ENCODE measurements at places on chromosomes 2 and 18.

GRCh38 chr2:217853301-217853881 is 149.4 kb downstream of the TNS1 start:
- DNase-seq = no peak

DNA sequence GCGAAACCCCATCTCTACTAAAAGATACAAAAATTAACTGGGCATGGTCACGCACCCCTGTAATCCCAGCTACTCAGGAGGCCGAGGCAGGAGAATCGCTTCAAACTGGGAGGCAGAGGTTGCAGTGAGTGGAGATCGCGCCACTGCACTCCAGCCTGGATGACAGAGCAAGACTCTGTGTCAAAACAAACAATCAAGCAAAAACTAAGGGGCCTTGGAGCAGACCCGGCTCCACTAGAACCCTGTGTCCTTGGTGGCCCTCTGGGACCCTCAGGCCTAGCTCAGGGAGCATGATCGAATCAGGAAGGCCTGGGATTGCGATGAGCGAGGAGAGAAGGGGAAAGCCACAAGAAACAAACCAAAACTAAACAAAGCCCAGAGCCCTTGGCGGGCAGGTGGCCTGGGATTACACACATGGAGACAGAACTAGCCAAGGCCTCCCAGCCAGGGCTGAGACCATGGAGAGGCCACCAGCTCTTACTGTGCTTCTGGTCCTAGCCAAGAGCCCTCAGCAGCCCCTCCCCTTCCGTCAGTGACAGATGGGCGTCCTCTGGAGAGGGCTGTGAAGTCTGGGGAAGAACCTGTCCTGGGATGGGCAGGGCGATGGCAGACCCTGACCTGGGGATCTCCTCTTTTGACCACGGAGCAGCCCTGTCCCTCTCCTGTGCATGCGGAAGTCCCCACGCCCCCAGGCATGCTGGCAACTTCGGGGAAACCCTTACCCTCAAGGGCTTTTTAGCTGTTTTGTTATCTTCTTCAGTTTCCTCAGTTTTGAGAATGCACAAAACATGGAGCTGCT is 27.4 kb upstream of the CATIP start:
- no peak for DNase-seq

- no peak for DNase-seq
These were observed 85.6 kb downstream of the ZNF804A start for GRCh38 chr2:184683911-184684310.

GRCh38 chr2:106972782-106973181 is 86.8 kb upstream of the ST6GAL2 start:
- DNase-seq = no peak

- no peak for DNase-seq
These were observed 74.6 kb downstream of the FMNL2 start for GRCh38 chr2:152409386-152410164.

DNA sequence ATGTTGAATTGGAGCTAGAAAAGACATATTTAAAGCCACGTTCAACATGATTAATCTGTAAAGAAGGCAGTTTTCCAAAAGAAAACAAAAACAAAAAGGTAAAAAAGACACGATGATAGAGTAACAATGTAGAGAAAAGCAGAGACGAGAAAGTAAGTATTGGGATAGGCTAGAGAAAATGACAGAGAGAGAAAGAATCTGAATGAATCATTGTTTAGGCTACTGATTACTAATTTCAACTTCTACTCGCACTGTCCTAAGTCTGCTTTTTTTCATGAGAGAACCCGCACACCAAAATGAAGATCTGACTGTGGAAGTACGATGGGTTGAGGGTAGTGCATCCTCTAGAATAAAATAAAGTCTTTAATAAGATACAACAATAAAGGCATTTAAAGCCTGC is 1599.2 kb upstream of the TMEFF2 start:
- no peak for DNase-seq

DNA sequence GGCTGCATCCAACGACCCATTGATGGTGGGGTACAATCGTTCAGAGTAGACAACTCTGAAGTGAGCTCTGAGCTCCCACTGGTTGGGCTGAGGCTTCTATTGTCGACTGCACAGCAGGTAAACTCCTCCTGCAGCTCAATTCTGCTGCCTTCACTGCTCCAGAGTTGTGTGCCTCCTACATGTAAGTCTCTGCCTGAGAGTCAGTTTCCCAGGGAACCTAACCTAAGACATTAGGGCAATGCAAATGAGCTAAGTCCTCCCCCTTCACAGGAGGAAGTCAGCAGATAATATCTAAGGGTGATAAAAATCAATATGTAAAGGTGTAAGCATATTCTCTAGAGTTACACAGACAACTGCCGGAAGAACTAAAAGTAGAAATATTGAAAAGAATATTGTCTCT is 22.5 kb upstream of the ACYP2 start:
- DNase-seq = no peak

DNA sequence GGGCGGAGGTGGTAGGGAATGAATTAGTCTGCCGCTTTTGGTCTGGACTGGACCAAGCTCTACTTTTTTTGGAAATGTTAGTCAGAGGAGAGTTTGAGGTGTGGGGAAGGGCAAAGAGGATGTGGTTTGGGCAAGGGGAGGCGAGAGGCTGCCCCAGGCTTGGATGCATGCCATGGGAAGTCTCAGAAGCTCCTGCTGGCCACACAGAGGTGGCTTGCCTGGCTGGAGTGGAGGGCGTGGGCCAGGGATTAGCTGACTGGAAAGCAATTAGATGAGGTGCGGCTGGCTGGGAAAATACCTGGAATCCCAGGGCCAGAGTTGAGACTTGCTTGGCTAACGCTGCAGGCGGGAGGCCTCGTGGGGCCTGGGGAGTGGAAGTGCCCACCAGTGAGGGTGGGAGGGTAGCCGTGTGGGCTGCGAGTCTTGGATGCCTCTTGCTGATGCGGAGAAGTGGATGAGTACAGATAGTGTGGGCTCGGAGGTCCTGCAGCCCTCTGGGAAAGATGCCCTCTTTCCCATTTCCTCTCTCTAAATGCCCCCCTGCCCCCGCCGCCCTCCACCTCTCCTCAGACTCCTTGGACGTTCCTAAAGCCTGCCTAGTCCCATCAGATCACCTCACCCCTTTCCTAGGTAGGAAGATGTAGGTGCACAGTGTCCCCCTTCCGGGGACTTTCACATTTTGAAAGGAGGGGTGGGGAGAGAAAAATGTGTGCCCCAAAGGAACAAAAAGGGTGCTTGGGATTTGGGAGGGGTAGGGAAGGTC is 117.6 kb downstream of the SMAD7 start:
- DNase-seq = no peak

DNA sequence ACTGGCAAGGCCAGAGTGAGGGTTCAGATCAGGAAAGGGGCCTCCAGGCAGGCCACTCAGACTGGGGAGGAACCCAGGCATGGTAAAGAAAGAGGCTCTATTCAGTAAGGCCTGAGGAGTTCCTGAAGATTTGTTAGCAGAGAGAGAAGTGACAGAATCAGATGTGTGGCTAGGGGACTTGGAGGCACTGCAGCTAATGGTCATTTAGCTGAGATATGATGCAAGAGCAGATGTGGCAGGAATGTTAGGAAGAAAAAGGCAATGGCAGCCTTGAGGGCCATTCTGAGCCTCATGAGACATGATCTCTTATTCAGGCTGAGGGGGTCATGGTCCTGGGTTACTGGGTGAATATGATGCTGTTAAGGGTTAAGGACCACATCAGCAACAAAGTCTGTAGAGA is 73.4 kb downstream of the CCDC93 start:
- no peak for DNase-seq

DNA sequence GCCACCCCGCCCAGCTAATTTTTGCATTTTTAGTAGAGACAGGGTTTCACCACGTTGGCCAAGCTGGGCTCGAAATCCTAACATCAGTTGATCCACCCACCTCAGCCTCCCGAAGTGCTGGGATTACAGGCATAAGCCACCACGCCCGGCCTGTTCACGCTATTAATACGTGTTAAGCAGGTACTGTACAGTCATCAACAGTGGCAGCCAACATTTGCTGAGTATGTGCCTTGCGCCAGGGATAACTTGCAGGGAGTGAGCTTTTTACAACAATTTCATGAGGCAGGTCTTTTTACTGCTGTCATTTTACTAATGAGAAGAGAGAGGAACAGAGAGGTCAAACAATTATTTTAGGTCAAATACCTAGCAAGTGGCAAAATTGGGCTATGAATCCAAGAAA is 115.2 kb downstream of the AP1S3 start:
- DNase-seq = no peak

DNA sequence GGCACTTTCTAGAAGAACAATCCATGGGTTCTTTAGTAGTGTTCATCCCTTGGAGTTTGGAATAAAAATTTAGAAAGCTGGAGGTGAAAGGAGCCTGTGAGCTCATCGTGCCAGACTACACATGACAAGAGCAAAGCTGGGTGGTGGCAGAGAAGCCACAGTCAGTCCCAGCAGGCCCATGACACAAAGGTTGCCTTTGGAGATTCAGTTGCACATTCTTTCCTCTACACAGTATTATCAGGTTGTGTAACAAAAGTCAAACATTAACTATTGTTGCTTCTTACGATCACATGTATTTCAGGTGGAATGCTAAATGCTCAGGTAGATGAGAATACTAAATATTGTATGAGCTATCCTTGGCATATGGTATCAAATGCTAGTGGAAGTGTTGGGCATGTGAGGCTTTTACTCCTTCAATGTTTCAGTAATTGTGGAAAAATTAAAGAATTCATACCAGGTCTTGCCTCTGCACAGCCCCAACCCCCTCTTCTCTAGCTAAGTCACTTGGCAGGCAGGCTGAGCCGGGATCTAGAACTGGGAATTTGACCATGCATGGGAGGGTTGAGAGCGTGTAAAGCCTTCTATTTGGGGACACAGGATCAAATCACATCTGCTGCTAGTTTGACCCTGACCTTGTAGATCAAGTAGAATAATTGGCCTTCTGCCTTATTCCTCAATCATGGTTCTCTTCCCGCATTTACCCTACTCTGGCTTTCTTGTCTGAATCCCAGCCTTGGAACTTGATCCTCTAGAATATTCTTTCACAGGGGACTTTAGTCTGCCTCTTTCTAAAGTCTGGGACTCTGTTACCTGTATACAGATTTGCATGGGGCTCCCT is 230.9 kb downstream of the GCA start:
- no peak for DNase-seq

DNA sequence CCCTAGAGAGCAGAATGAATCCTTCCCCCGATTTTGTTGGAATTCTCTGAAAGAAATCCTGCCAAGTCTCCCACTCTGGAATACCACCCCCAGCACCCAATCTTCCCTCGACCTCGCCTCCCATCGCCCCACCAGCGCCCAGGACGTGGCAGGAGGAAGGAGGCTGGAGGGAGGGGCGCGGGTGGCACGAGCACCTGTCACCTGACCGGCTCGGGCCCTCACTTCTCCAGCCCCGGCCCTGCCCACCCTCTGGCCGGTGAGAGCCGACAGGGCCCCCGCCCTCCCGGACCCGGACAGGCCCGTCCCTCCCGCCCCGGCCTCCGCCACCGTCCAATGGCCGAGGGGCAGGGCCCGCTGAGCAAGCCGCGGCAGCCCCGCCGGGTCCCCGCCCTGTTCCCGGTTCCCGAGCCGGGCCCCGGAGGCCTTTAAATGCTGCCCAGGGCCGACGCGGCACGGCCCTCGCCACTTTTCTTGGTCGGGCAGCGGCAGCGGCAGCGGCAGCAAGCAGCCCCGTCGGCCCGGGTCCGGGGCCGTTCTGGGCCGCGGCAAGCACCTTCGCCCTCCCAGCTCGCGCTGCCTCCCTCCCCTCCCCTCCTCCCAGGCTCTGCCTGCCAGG is at the start of gene LGALSL:
Gene LGALSL, plus strand, starts transcription at position 393 of the 616 bp plus-strand sequence. CDS start 384 bp downstream, outside the sequence.
- no peak for DNase-seq

GRCh38 chr2:71749671-71750101 is 296.3 kb downstream of the DYSF start:
- DNase-seq = no peak

DNA sequence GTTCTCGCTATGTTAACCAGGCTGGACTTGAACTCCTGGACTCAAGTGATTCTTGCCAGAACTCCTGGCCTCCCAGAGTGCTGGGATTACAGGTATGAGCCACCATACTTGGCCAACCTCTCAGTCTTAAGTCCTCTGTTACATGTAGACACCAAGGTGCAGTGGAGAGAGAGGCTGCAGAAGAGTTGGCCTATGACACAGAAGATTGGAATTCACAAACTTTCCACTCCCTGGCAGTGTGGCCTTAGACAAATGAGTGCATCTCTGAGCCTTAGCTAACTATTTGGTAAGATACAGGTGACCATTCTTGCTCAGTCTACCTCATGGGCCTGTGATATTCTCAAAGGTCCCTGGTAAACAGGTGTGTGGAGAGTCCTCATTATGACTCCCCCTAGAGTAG is 159.7 kb downstream of the MYCN start:
- DNase-seq = no peak

DNA sequence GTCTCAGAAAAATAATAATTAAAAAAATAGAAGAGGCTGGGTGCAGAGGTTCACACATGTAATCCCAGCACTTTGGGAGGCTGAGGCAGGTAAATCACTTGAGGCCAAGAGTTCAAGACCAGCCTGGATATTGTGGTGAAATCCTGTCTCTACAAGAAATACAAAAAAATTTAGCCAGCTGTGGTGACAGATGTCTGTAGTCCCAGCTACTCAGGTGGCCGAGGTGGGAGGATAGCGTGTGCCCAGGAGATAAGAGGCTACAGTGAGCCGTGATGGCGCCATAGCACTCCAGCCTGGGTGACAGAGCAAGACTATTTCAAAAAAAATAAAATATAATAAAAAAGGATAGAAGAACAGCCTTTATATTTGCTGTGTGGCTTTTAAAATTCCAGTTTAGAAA is 35.9 kb downstream of the SMC6 start:
- DNase-seq = no peak

GRCh38 chr2:26772064-26773001 is 8.2 kb downstream of the SLC35F6 start:
- DNase-seq = no peak

DNA sequence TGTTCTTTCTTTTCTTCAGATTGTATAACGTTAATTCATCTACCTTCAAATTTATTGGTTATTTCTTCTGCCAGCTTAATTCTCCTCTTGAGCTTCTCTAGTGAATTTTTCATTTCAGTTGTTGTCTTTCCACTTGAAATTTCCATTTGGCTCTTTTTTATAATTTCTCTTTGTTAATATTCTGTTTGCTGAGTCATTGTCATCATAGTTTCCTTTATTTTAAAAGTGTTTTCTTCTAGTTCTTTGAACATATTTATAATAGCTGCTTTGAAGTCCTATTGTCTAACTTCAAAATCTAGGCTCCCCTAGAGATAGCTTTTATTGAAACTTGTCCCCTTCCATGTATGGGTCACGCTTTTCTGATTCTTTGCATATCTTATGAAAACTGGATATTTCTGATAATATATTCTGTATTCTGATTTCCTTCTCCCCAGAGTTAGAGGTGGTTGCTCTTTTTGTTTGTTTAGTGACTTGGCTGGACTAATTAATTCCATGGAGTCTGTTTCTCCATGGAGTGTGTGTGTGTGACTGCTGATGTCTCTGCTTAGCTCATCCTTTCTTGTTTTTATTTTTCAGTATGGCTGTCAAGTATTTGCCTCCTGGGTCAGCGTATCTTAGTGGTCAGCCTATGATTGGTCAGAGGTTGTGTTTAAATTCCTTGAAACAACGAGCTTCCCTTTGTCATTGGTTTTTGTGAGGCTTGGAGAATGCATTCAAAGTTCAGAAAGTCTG is 47.6 kb downstream of the DIS3L2 start:
- no peak for DNase-seq

GRCh38 chr2:44929735-44930273 is 11.7 kb upstream of the SIX3 start:
- no peak for DNase-seq

Data from stimulated activated CD4-positive, alpha-beta T cell treated with anti-CD3 and anti-CD28 coated beads, Interleukin-1b, Interleukin-23, amount 100 ng/mL, for 1 hour (primary cell).